Neuronal stem cell (in vitro differentiated cells): ENCODE measurements at places on chromosomes 12 and 14.
A peak's percentile ranks its signal among the peaks of the same experiment; 100 is the strongest.

DNA sequence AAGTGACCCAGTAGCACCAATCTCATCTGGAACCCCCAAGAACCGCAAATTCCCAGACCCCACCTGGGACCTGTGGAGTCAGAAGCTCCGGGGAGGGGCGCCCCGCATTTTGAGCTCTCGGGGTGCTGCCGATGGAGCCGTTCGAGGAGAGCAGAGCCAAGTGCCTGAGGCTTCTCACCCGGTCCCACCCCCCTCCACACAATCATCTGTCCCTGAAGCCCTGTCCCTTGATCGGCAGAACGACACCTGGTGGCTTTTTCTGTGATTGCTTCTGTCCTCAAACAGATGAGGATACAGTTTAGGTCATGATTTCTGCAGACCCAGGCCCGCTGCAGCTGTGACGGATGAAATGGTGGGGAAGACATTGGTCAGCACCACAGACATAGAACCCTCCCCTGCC is 74.7 kb downstream of the NOC4L start:
- DNase-seq = peak; percentile 26

- DNase-seq = no peak
These were observed 164.9 kb downstream of the ETV6 start for GRCh38 chr12:11814374-11814773.

GRCh38 chr14:39025810-39026627 is 77.0 kb downstream of the SEC23A start:
- no peak for DNase-seq

DNA sequence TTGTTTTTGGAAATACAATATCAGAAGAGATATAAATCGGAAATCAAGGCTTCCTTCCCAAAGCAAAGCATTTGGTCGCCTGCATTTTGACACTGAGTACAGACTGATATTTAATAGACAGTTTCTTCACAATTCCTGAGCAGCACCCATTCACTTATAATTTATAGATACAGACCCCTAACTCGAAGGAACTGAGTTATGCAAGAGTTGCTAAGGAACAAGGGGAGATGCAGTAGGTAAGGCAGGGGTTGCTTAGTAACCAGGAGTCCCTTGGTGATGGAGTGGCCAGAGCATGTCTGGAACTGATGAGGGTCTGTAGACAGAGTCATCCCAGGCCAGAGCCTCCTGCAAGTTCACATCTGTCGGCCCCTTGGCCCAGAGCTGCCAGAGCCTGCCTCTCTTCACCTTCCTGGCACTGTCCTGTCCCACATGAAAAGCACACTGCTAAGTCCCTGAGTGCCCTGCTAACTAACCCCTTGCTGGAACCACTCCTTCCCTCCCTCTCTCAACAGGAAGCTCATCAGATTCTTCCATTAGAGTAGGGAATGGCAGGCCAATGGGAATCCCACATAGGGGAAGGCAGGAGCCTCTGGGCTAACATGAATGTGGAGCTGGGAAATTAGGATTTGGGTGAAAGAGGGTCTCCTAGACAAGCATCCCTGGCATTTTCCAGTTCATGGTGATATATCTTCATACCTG is 3.6 kb upstream of the DHRS2 start:
- peak; percentile 6 for DNase-seq

DNA sequence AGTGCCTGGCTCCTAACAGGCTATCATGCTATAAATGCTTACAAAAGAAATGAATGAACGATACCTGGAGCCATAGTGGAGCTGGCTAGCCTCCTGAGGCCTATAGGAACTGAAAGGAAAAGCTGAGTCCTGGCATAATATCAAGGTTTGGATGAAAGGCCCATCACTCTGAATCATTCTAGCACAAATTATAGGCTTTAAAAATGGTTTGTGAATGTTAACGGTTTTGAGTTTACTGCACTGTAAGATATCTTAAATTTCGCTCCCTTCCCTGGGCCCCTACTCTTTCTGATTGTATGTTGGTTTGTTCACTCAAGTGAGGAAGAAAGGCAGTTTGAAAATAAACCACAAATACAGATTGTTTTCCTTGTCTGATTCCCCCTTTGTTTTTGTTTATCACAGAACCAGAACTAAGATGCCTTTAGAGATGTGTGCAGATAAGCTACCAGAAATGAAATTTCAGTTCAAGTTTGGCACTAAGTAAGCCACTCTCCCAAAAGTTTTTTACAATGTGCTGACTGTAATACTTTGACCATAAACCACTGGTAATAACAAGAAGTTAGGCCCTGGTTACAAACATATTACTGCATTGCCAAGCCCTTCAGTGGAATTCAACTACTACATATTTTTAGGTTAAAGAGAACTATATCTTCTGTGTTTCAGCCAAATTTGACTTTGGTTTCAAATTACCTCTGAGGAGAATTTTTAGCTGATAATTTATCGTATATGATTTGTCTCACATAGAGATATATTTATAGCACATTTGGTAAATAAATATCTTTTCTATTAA is 89.5 kb downstream of the ALX1 start:
- DNase-seq = no peak

DNA sequence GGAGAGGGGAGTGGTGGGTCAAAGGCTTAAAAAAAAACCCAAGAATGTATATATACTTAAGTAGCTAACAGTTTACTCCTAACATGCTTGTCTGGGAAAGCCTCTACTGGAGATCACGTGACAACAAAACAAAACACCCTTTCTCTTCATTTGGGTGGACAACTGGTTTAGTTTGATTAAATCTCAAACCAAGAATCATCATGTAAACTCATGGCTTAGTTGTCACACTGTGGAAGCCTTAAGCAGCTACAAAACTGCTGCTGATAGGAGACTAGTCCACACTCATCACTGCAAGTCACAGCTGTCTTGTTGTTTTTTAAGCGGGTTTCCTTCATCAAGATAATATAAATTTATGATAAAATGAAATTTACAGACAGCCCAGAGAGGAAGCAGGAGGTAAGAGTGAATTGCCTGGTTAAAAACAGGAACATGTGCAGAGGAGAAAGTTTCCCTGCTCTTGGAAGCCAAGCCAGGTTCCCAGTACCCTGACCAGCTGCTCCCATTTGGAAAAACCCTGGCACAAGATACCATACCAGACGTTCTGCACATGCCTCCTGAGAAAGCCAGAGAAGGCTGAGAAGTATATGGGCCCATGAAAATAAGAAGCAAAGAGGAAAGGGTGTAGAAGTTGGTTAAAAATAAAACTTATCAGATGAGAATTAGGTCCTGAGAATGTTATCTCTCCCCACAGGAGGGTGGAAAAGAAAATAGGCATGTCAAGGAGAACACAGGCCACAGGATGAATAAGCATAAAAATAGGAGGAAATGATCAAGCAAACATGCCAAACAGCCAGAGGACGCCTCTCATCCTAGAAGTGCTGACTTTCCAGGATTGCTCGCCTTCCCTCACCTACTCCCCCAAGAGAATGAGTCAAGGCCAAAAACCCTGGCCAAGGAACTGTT is 34.0 kb downstream of the EGLN3 start:
- DNase-seq = no peak

DNA sequence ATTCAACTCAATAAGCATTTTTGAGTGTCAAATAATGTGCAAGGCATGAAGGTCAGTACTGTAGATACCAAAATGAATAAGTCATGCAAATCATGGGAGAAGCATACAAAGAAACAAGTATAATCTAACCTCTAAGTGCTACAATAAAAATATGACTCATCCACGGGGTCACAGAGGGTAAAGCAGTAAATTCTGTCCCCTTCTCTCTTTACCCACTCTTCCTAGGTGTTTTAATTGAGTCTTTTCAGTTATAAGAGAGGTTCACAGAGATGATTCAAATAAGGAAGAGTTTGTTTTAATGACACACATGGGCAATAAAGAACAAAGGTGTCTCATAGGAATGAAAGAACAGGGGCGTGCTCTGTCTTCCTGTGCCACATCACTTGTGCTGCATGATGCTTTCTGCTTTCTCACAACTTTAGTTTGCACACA is 71.5 kb upstream of the DAAM1 start:
- no peak for DNase-seq

DNA sequence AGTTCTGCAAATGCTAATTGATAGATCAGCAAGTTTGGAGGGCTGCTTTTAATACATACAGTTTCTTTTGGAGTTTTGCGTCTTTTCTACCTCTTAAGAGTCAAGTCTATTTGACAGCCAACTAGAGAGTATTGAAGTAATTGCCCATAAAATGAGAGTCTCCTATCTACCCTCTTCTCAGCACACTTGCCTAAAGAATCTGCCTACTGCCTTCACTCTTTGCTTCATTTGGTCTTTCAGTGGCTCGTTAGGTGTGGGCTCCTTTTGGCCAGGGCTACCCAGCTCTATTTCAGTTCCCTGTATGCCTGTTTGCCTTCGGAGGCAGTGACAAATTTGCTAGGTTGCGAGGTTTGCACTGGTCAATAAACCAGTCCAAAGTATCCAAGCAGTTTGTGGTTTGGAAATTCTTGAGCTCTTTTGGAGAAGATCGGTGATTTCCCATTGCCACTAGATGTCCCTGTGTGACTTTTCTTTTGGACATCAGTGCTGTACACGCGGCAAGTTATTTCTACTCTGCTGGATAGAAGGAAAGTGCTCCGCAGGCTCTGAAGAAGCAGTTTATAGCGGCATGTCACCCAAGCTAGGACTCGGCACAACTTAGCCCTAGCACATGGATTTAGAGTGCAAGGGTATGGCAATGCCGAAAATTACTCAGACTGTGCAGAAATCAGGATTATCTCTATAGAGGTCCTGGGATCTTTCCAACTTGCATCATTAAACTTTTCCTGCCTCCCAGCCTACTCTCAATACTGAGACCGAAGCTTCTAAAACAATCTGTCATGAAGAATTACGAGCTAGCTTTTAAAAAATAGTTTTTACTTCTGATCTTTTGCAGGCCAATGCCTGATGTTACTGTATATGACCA is 38.6 kb downstream of the MGST1 start:
- DNase-seq = peak; percentile 46

DNA sequence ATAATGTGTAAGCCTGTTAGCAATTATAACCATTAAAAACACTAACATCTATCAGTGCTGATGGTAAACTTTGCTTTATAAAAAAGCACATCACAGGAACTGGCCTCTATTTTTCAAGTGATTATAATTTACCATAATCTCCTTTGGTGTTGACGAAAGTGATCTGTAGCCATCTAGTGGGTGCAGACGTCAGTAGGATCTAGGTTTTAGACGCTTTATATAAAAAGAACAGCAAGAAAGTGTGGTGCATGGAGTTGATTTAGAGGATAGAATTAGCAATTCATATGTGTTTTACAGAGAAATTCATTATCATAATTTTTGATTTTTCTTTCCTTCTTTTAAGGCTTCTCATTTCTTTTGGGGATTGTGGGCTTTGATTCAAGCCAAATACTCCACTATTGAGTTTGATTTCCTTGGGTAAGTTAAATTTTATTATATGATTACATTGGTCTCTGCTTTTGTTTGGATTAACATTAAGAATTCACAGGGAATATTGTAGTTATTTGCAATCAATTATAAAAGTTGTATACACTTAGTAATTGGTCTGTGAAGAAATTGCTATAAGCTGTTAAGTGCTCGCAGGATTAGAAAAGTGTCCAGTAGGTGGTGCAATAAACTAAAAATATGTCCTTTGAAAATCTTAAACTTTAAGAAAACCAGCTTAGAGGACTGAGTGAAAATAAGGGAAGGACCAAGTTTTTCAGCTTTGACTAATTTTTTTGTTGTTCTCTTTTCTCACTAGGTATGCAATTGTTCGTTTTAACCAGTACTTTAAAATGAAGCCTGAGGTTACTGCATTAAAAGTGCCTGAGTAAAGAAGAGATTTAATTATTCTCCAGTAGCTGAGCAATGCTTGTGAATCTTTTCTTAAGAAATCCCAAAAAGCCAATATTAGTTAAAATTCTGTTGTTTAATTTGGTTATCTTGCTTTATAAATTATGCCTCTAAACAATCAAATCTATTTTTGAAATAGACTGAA is 59.5 kb downstream of the ETNK1 start:
- peak; percentile 27 for DNase-seq

- no peak for DNase-seq
These were observed 284.9 kb downstream of the RAD51B start for GRCh38 chr14:68104518-68104917.

DNA sequence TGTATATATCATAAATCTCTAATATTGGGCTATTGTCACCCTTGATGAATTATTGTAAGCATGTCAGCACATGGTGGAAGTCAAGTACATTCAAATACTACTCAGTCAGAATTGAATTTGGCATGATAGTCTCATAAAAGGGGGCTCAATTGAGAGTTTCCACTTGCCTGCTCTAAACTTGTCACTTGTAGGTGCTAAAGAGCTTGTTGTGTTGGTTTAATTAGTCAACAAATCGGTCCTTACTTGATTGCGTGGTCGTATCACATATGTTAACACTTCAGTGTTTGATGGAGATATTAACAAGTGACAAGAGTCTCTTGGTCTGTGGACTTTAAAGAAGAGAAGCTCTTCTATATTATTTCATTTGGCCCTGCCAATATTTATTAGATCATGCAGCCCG is 81.1 kb downstream of the NKX2-1 start:
- no peak for DNase-seq

DNA sequence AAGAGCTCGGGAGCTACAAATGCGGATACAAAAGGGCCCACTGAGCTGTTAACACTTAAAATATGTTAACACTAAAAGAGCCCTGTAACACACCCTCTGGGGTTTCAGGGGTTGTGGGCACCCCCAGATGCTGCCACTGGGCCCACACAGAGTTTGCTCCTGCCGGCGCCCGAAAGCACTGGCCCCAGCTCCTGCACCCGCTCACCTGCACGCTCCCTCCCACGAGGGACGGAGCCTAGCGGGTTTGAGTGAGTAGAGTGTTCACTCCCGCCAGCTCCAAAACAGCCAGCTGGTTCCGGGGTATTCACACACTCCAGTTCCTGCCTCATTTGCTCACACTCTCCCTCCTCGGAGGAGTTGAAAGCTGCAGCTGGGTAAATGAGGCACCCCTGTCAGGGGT is 357.7 kb downstream of the ETNK1 start:
- no peak for DNase-seq

GRCh38 chr12:49014547-49014946 is 4.0 kb downstream of the PRKAG1 start:
- DNase-seq = no peak

- peak; percentile 54 for DNase-seq
These were observed 3.1 kb upstream of the TNS2 start for GRCh38 chr12:53046655-53047220.

DNA sequence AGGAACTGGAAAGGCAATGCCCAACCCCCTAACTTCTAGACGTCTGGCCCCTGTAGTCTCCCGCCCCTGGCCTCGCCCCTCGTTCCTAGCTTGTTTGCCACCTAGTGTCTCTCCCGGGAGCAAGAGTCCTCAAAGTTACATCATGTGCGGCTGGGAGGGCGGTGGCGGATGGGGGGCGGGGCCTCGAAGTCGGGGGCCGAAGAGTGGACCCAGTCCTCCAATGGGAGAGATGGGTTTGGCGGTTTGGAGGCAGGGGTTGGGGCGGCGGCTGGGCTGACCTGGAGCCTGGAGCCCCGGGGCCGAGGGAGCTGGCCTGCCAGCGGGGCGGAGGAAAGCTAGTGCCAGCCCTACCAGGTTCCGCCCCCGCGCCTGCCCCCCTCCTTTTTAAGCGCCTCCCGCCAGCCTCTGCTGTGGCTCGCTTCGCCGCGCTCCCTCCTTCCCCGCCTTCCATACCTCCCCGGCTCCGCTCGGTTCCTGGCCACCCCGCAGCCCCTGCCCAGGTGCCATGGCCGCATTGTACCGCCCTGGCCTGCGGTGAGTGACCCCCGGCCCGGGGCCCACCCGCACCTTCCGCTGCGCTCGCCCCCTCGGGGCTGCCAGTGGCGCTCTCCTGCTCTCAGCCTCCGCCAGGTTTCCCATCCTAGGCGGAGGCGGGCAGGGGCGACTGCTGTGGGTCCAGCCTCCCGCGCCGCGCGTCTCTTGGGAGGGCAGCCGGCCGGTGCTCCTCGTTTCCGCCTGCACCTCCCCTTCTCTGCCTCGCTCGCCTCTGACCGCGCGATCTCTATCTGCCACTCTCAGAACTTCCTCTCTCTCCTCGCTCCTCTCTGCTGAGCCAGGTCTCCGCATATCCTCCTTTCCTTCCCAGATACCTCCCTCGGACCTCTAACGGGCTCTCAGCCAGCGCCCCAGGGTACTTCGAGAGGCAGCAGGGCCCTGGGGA is at the start of gene PCK2:
TSS of gene PCK2 (plus strand) at position 411 of the 940 bp plus-strand sequence. CDS start at position 506, 95 bp downstream.
- peak; percentile 81 for DNase-seq
